Chondrocyte (in vitro differentiated cells): ENCODE measurements at places on chromosomes 6 and 20. TPM values are rescaled to one million over a fixed set of nuclear protein-coding genes. Genes with fewer than 3 reads are reported as not detected.

Gene RBM24
- total RNA-seq = 10.1 to 13.1 TPM (median 10.8 TPM) in 3 replicates

Gene FNDC11
- total RNA-seq = 0.25 to 0.38 TPM in 2 of 3 replicates, not detected in the other

Gene C6orf62
- total RNA-seq = 74.0 to 91.9 TPM (median 90.2 TPM) in 3 replicates

Gene DPPA5
- total RNA-seq = not detected in 3 replicates

Gene EEF1A2
- 0.34 to 6.5 TPM (median 5.5 TPM) in 3 replicates for total RNA-seq

Gene MACROD2
- 2.7 to 4.8 TPM (median 3.2 TPM) in 3 replicates for total RNA-seq

Gene BPIFB2
- total RNA-seq = not detected in 3 replicates

Gene SF3B5
- total RNA-seq = 97.9 to 118 TPM (median 101 TPM) in 3 replicates

Gene KCNK16
- total RNA-seq = not detected in 3 replicates

Gene ADTRP
- total RNA-seq = 0.35 to 1.3 TPM (median 0.77 TPM) in 3 replicates

Gene MMP24
- 1.1 to 2.6 TPM (median 2.4 TPM) in 3 replicates for total RNA-seq
